ENCODE measurements at places on chromosomes 2 and 18.

GRCh38 chr2:197614532-197614931, 60.9 kb downstream of the RFTN2 start:
- no peak for DNase-seq

DNA sequence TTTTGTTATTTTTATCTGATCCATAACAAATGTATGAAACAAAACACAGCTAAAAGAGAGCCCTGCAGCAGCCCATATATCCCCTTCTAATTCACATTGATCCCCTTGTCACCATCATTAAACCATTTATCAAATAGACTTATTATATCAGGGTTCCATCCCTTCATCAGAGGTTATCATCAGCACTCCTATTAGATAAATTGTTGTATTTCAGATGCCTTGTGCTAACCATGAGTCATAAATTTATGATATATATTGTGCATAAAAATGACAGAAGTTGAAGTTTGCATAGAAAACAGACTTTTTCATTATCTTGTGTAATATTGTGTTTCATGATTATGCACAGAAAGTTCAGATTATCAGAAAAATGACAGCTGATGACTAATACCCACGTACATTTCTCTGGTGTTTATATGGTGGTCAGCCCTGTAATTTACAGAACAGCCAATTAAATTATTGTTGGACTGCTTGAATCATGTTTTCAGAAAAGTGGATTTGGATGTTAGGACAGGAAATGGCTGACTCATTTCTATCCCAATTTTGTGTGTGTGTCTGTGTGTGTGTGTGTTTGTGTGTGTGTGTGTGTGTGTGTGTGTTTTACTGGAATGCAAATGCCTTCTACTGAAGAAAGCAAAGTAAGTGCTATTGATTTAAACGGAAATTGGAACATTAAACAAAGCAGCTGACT, 80.9 kb downstream of the PPP1R1C start:
- peak; percentile 77 for DNase-seq

- DNase-seq, result no peak
Measured at GRCh38 chr2:54523324-54523959, 67.3 kb downstream of the SPTBN1 start.

GRCh38 chr2:42030200-42030759, 17.5 kb upstream of the PKDCC start:
- DNase-seq, result no peak

- DNase-seq, result peak; percentile 17
Measured at GRCh38 chr2:211093743-211094303, 537.4 kb downstream of the CPS1 start.

DNA sequence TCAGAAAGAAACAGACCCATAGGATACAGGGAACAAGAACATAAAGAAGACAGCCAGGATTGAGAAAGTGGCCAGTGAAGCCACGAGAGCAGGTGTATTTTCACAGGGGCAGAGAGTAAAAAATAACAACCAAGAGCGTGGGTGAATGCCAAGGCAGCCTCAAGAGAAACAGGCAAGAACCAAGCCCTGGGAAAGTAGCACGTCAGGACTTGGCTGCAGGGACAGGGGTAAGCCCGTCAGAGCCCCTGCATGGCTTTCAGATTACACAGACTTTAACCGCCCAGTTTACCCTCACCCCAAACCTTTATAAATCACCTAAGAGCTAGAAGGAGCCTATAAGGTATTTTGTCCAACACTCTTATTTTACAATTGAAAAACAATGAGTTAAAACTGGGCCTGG, 43.7 kb downstream of the ARL4C start:
- no peak for DNase-seq

GRCh38 chr2:67516362-67516761, 119.2 kb downstream of the ETAA1 start:
- DNase-seq, result no peak

- DNase-seq, result no peak
Measured at GRCh38 chr2:169670215-169670651, 24.0 kb downstream of the CFAP210 start.

GRCh38 chr2:174588463-174588862, 9.1 kb downstream of the WIPF1 start:
- no peak for DNase-seq

DNA sequence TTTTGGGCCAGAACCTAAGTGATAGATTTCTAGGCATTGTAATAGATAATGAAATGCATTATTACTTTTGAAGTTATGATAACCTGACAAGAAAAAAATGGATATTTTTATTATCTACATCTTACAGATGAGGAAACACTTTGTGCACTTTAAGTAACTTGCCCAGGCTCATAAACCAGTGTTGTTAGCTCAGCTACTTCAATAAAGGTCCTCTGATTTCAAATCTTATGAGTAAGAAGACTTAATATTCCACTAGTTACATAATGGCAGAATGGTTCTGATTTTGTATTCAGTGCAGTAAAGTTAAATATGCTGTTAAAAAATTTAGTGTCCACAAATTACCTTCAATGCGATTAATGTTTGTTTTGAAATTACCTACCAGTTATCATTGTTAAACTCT, 199.0 kb downstream of the BABAM2 start:
- DNase-seq, result no peak

- DNase-seq, result no peak
Measured at GRCh38 chr2:216083464-216084281, 2.0 kb downstream of the TMEM169 start.

GRCh38 chr2:16861111-16861510, 195.5 kb upstream of the CYRIA start:
- no peak for DNase-seq

DNA sequence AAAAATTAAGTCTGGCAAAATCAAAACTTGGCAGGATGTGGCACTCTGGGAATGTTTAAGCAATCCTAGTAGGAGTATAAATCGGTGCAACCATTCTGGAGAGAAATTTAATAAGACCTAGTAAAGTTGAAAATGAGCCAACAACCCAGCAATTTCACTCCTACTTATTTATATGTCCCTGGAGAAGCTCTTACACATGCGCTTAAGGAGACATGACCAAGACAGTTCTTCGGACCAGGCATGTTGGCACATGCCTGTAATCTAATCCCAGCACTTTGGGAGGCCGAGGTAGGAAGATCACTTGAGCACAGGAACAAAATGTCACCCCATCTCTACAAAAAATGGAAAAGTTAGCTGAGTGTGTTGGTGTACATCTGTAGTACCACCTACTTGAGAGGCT, 374.6 kb upstream of the LYPD1 start:
- no peak for DNase-seq

DNA sequence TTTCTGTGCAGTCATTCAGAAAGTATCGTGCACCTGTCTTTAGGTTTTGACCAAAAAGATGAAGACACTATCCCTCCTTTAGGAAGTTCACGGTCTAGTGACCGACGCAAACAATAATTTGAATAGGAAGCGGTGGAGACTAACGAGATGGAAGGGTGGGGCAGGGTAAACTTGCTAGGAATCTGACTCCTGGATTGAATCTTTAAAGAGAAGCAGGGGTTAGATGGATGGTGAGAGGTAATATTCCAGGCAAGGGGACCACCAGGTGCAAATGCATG, 651 bp upstream of the TXNL1 start:
- no peak for DNase-seq

DNA sequence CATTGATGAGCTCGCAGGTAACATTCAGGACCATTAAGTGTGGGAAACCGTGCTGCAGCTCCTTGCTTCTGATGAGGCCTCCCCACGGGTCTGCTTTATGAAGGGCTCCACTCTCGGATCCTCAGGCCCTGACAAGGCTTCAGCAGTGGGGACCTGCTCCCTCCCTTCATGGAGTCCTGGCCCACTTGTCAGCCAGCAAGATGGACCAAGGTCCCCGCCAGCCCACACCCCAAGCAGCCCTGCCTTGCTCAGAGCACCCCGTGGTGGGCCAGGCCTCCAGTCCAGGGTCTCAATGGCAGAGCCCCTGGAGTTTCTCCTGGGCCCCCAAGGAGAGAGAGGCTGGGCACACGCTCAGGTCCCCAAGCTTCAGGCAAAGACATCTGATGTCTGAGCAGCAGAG, 41.5 kb downstream of the CROCC2 start:
- no peak for DNase-seq

DNA sequence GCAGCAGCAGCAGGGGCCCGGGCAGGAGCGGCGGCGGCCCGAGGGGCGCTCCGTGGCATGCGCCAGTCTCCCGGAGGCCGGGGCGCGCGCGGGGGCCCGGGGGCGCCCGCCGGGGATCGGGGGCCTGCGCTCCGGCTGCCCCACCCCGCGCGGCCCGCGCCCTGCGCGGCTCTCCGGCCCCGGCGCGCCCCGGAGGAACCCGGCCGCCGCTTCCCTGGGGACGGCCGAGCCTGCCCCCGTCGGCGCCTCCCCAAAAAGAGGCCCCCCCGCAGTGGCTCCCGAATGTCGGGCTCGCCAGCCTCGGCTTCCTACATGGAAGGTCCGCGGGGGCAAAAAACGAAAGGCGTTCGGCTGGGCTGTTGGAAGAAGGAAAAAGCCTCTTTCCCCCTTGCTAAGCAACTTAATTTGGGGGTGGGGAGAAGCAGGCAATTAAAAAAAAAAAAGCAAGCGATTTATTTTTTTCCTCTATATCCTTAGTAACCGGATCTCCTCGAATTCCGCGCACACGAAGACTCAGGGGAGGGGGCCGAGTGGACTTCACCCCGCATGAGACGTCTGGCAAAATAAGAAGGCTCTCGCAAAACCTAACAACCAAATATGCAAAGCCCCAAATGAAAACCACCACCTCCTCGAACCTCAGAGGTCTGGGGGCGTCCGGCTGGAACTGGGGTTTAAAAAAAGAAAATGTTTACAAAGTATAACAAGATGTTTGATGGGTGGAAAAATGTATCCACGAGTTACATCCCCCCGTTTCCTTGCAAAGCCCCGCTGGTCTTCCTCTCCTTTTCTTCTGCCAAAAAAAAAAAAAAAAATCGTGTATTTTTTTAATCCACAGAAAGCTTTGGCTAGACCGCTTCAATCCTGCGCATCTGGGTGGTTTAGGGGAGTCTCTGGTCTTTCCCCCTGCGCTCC, at the start of gene SMAD7:
Gene SMAD7 (minus strand): TSS at position 430 of the 912 bp plus-strand sequence. CDS start 541 bp downstream, outside the sequence.
- DNase-seq, result peak; percentile 35

DNA sequence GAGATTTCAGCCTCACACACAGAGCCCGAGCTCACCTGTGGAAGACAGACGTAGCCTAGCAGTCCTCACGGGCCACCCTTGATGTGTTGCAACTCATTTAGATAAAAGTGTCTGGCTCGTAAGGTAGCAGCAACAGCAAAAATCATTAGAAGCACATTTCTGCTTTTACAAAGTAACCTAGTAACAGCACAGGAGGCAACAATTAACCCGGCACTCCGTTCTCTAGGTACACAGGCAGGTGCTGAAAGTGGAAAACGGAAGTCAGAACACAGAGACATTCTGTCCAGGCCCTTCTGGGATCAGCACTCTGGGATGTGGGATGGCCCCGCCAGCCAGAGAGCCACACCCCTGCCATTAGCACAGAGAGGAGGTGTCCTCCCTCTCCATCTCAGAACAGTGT, 99.3 kb downstream of the KLHL29 start:
- DNase-seq, result no peak

DNA sequence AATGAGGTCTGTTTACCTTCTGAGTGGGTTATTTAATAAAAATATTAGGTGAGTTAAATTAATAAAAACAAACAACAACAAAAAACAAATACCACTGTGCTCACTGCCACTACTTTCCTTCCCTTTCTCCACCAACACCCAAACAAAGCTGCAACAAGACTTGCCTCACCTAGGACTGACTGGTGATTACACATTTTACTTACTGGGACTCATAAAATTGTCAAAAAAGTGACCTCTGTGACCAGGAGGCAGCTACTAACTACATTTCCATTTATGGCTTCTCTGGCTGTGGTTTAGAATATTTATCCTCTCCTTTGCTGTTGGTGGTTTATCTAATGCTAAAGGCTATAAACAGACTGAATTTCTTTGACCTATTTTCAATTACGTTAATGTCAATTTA, 39.8 kb downstream of the EFEMP1 start:
- no peak for DNase-seq

GRCh38 chr2:141062031-141062430, 1068.8 kb downstream of the LRP1B start:
- no peak for DNase-seq

DNA sequence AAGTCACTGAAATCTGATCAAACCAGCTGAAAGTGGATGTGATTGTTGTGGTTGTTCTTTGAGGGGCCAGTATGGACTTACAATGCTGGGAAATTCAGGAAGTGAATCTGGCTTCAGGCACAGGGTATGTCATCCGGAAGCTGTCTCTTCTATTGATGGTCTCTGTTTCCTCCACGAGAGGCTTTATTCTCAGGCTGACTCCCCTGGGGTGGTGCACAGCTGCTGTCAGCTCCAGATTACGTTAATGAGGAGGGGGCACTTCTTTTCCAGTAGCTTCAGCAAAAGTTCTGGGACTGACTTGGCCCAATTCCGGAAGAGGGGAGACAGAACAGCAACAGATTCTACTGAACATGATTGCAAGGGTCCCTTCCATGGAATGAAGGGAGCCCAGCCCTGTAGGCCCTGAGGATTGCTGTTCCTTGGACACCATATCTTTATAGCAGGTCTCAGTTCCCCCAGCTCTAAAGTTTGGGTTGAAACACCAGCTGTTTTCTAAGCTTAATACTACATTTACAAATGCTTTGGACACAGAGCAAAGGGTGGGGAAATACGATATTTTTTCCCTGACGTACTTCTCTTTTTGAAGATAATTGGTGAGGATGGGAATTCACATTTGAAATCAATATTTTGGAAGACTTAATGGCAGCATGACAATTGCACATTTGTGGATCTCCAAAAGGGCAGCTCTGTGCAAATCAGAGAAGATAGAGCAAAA, 400.9 kb downstream of the TSN start:
- DNase-seq, result peak; percentile 15

- no peak for DNase-seq
Measured at GRCh38 chr2:211512806-211513205, 956.4 kb downstream of the CPS1 start.
